ENCODE measurements at places on chromosomes 5 and 9.

- DNase-seq: peak; percentile 28
These were observed 984 bp upstream of the RAD23B start for GRCh38 chr9:107281922-107282667.

- DNase-seq: no peak
These were observed 551.3 kb downstream of the TLE1 start for GRCh38 chr9:81137976-81138568.

DNA sequence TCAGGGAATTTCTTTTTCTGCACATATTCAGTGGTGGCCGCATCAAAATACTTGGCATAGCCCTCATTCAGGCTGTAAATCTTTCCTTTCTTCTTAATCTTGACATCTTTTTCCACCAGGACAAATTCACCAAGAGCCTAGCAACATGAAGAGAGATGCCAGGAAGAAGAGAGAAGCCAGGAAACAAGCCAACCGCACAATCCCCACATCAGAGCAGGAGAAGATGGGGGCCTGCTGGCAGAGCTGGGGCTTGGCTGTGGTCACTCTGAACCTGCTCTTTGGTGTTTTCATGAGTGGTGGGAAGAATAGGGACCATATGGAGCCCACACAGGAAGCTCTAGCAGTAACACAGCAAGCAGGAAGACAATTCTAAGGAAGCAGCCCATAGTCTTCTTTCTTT lies 12.4 kb downstream of the PCAT7 start:
- DNase-seq: no peak

GRCh38 chr5:74441616-74442015 lies 198.9 kb downstream of the ENC1 start:
- no peak for DNase-seq

DNA sequence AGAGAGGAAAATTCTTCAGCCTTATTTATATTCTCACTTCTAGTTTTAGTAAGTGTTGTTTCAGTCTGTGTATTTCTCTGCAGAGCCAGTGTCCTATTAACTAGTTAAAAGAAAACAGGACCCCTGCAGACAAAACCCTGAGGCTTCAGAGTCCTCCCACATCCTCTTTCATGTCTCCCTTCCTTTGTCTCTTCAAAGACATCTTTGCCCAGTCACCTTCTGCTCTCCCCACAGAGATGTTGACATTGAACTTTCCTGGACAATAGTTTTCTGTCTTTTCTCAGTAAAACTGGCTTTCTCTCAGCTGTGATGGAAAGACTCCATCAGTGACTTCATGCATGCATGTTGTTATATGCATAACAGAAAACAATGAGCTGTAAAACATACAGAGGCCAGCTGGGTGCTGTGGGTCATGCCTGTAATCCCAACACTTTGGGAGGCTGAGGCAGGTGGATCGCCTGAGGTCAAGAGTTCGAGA lies 20.2 kb downstream of the GRAMD2B start:
- DNase-seq: no peak

- no peak for DNase-seq
These were observed 91.9 kb downstream of the TMEM215 start for GRCh38 chr9:32875242-32875641.

- DNase-seq: peak; percentile 89
These were observed 79.4 kb downstream of the ESM1 start for GRCh38 chr5:54905942-54906537.

DNA sequence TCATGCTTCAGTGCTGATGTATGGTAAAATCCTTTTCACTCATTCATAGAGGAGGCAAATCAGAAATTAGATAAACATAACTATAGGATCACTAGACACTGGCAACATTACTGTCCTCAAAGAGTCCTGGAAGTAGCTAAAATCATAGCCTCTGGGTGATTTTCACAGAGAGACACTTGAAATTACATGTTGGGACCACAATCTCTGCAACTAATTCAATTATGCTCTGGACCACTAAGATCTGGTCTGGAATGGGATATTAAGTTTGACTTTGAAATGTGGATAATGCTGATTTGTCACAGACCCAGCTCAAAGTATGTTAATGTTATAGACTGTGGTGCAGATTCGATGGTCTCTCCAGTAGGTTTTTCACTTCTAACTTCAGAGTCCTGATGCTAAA lies 214.6 kb upstream of the CCNH start:
- no peak for DNase-seq

- DNase-seq: no peak
These were observed 129.7 kb upstream of the CHD1 start for GRCh38 chr5:99058466-99058865.

DNA sequence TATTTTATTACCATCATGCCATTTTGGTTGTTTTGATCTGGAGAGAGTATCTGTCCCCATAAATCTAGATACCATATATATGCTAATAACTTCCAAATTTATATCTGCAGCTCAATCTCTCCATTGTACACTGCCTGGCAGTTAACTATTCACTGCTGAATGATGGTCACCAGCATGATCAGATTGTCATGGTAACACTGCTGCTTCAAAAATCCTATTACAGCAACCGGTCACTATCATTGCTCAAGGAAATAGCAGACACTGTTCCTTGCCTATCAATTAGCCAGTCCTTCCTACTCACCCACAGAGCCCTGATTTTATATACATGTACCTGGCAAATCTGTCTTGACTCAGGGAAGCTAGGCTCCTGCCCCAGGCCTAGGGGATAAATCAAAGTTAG lies 11.5 kb downstream of the REEP5 start:
- DNase-seq: no peak

DNA sequence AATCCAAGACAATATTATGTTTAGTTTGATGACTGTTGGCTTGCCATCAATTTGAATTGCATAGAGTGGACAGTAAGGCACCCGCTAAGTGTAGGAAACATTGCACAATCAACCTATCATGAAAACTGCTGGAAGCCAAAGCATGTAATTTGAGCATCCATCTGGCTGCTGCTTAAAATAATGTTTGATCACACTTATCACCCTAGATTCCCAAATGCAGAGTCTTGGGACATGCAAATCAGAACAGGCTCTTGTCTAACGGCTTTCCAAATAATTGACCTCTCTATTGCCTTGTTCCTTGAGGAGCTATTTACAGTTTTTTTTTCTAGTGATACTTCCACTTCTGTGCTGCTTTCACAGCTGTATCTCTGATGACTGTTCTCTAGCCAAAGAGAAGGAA lies 342.1 kb downstream of the PRR16 start:
- DNase-seq: no peak
